ENCODE measurements at places on chromosomes 3 and 15.

- DNase-seq, result no peak
Observed at GRCh38 chr3:155890671-155891190, 20.3 kb downstream of the GMPS start.

DNA sequence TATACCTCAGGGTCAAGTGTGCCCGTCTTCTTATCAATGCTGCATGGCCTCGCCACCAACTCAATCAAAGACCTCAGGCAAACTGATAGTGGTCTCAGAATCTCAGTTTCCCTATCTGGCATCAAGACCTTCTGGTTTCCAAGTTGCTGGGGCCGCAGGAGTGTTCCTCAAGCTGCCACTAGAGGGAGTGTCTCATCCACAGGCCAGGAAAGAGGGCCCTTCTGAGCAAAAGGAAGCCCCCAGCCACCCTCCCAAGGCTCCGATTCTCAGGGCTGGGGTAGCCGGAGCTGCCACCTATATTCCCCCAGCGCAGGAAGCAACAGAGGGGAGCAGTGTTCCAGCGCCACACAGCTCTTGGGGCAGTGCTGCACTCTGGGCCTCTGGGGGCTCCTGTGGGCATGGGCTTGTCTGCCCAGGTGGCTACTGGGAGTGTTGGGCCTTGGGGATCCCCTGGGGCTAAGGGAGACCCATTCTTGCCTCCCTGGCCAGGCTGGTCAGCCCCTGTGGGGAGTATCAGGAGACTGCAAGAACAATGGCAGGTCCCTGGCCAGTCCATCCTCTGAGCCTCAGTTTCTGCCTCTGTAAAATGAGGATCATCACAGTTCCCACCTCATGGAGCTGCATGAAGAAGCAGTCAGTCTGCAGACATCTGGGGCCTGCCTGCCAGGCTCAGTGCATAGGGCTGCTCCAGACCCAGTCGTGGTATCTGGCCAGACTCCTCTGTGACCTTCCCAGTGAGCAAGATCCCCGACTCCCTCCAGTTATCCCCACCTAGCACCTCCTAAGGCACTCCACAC is 23.4 kb upstream of the SEC13 start:
- DNase-seq, result peak; percentile 26

- no peak for DNase-seq
Observed at GRCh38 chr3:149442851-149443544, 31.5 kb upstream of the TM4SF4 start.

GRCh38 chr3:172530101-172530561 is 6.9 kb upstream of the TNFSF10 start:
- no peak for DNase-seq
